ENCODE measurements at places on chromosomes 3 and 15.

GRCh38 chr3:5272387-5272786 lies 84.9 kb downstream of the EDEM1 start:
- no peak for DNase-seq

DNA sequence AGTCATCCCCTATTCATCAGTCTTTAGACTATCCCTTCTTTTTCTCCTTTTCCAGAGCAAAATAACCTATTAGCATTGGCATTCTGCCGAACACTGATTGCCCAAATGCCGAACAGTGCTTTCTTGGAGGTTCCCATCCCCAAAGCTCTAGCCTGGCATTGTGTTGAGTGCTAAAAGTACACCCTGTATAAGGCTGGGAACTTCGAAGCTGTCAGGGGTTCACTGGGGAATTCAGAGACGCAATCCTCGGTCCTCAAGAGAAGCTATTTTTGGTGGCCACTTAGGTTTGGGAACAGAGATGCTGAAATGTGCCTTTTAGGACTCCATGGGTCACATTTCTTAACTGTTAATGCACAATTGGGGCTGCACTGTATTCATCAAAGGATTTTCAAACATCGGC lies 8.4 kb downstream of the FRMD5 start:
- no peak for DNase-seq

- no peak for DNase-seq
Observed at GRCh38 chr3:152656214-152656971, 178.5 kb upstream of the P2RY1 start.

DNA sequence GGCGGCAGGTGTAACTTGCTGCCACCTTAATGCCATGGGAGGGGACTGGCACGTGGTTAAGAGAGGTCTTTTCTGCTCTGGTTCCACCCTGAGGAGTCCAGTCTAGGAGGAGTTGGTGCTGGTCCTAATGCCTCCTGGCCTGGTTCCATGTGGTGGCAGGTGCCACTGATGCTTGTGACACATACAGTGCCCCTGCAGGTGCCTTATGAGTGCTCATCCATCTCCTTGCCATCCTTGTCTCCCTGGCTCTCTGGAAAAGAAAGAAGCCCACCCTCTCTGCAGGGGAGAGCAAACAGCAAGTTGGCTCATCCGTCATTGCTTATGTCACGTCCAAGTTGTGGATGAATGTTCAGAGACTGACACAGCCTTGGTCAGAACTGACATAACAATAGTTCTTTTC lies 175.8 kb upstream of the DPH6 start:
- no peak for DNase-seq

DNA sequence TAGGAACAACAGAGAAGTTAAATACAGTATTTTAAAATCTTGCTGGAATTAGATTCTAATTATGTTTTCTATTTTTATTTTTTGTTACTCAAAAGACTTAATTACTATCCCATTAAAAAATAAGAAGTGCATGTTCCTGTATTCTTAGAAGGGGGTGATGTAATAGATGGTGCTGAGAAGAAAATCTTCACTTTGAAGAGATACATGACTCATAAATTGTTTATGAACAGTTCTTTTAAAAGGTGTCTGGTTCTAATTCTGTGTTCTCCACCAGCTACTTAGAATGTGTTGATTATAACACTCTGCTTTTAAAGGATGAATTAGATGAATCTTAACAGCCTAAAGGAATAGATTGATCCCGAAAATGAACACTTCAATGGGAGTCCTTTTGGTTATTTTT lies 8.2 kb downstream of the RCN2 start:
- DNase-seq = no peak

GRCh38 chr15:31554261-31554660 lies 227.6 kb downstream of the KLF13 start:
- DNase-seq = no peak

- no peak for DNase-seq
Observed at GRCh38 chr15:85547386-85547785, 167.0 kb downstream of the AKAP13 start.

DNA sequence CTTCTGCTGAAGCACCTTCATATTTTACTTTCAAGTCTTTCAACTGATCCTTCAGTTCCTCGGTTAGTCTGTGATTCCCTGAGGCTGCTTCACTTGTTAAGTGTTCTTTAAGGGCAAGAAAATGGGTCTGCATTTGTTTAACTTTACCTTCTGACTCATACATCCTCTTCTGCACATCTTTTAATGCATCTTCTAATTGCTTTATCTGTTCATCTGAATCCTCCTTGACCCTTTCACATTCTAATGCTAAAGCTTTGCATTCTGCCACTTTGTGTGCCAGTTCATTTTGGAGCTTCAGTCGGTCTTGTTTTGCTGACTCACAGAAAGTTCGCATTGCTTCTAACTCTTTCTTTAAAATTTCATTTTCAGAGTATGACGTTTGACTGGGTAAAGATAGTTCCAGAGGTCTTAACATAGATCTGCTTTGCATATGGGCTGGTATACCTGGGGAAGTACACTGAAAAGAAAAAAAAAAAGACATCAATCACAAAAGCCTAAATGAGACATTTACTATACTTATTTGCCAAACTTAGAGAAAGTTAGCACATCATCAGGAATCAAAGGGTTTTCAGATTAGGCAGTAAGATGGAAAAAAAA lies 94.3 kb downstream of the UACA start:
- DNase-seq = no peak

DNA sequence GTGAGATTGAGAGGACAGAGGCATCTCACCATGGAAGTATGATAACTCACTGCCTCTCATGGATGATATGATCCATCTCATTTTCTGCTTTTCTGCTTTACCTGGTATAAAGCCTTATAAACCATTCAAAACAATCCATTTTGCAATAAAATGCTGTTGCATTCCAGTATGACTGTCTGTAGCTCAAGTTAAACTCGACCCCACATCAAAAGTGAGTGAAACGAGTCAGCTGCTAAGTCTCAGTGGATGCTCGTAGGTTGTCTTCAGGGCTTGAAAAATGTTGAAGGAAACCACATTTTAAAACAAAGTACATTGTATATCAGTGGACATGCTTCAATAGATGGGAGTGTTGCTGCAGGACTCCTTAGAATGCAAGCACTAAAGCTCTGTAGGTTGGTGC lies 839.0 kb downstream of the TUSC7 start:
- DNase-seq = no peak

DNA sequence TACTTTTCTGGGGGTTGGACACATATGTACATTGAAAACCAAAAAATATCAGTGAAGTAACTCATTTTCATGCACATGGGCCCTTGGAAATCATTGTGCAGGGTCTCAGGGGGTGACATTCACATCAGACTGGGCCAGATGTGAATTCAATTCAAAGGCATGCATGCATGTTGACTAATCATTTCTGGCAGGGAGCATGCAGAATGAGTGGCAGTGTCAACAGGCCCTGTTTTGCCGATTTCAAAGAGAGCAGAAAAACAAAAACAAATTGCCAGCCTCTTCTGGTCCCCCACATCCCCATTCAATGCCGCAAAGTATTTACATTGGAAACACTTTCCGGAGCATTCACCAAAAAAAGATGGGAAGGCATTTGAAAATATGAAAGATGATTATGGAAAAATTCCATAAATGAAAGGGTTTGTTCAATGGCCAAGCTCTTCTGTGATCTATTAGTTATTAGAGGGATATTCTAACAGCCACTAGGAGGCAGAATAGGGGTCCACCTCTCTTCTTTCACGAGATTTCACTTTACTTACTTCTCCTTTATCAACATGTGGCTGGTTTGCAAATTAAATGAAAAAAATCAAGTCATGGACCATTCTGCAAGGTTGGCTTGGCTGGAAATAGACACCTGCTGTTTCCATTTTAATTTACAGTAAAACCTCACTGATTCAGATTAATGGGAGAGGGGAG lies 119.9 kb upstream of the FEZF2 start:
- DNase-seq = no peak

- DNase-seq = no peak
Observed at GRCh38 chr3:11759996-11760395, 86.7 kb downstream of the TAMM41 start.

DNA sequence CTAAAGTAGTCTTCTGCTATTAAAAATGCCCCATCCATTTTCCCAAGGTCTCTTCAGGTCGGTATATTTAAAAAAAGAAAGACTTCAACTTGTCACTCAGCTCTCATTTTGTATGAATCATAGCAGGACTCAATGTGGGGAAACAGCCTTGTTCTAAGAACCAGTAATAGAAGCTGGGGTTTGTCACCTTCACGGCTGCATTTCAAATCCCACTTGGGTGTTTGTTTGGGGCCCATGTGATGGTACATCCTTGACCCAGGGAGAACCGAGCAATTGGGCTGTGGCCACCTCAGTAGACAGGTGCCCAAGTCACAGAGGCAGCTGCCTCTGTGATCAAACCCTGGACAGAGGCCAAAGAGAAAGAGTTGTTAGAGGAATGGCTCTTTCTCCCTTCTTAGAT lies 70.3 kb upstream of the ARL8B start:
- no peak for DNase-seq

DNA sequence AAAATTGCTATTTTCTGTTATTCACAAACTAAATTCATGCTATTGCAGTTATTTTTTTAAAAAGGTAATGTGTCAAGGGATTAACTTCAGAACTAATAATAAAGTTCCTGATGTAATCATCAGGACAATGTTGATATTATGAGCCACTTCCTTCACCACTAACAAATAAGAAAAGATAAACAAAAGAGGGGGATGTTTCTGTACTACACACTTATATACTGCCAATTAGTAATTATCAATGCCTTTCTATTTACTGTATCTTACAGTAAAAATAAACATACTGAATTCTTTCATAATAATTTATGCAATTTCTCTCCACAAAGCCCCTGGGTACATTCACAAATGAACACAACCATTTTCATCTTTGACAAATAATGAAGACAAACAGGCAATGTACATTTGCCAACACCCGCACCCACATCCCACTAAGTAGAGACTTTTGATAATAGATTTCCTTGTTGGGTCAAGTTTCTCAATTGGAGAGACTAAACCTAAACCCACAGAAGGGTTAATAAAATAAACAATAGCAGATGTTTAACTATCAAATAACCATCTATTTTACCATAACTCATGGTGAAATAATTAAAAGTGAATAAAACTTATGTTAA lies 3.7 kb downstream of the CBLB start:
- DNase-seq = no peak

GRCh38 chr3:13245615-13245978 lies 172.4 kb upstream of the IQSEC1 start:
- DNase-seq = no peak

- DNase-seq = no peak
Observed at GRCh38 chr3:140199743-140200142, 264.8 kb downstream of the CLSTN2 start.

DNA sequence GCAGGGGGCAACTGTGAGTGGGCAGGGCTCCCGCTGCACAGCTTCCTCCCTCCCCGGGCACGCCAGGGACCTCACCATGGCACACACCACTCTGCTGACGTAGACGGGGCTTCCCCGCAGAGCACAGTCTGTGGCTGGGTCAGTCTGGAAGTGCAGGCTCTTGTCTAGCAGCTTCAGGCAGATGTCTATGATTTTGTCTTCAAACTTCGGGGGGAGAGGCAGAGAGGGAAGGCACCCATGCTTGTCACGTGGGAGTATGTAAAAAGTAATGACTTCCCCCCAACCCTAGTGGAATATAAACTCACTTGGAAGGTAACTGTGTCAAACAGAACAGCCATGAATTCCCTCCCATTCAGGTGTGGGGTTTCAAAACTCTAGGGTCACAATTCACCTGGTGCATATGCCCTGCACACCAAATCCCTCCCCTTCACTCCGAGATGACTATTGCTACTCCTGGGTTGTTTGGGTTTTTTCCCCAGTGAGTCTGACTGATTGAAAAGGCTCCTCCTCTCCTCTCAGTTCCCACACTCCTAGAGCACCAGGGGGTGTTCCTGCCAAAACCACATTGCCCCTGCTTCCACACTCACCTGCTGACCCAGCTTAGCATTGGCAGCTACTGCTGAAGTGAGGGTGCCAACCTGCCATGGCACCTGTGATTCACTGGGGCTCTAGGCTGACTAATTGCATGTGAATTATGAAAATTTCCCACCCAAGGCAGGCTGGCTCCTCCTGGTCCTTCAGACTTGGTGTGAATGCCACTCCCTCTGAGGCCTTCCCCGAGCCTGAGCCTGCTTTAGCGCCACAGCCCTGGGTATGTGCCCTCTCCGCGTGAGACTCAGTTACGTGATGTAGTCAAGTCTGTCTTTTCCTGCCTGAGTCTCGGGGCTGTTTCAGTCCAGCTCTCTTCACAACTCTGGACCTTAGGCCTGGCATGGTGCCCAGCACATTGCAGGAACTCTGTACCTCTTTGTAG lies 13.0 kb downstream of the TGM5 start:
- no peak for DNase-seq

GRCh38 chr15:54816401-54816800 lies 380.3 kb downstream of the RSL24D1 start:
- no peak for DNase-seq

DNA sequence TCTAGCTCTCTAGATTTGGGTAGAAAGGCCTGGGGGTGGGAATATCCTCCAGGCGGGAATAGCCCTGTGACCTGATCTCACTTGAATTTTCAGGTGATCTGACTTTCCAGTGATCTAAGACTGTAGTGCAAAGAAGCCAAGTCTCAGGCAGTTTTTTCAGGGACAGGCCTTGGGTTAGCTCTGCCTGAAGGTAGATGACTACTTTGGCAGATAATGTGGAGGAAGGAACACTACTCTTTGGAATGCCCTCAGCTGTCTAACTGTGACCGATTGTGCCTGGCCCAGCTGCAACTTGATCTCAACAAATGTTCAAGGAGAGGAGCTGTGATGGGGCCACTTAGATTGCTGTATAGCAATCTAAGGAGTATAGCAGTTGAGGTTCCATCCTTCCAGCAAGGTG lies 193.7 kb downstream of the TCF12 start:
- no peak for DNase-seq

GRCh38 chr3:29267226-29267625 lies 13.6 kb upstream of the RBMS3 start:
- no peak for DNase-seq

GRCh38 chr3:30350011-30350410 lies 256.4 kb upstream of the TGFBR2 start:
- DNase-seq = no peak

GRCh38 chr15:87777054-87777561 lies 479.4 kb downstream of the NTRK3 start:
- DNase-seq = peak; percentile 8

DNA sequence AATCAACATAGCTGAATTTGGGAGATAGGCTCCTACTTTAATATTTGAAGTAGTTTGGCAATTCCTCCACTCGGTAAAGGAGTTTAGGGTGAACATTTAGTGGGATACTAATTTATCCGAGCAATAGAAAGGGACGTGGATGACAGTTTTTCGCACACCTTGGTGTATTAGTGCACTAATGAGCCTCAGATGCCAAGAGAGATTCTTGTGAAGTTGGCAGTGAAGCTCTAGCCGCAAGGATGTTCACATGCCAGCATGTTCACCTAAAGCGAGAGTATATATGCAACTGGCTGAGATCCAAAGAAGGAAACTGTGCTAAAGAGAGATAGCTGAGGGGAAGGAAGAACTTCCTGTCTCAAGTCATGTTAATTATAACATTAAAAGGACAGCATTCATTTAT lies 58.5 kb downstream of the TGFBR2 start:
- no peak for DNase-seq

DNA sequence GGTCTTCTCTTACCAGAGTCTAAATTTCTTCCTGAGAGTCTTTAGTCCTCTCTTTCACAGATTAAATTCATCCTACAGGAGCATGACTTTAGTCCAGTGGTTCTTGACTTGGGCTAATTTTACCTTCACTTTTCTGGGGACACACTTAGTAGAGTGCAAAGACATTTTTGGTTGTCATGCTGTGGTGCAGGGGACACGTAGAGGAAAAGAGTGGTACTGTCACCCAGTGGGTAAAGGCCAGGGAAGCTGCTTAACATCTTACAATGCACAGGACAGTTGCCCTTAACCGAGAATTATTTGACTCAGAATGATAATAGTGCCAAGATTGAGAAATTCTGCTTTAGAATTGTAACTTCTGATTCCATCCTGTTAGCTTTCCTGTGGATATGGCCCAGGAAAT lies 772.5 kb upstream of the GRM7 start:
- DNase-seq = no peak

Measured in frontal cortex (tissue), 4 donors.